Natural killer cell (primary cell): ENCODE measurements at places on chromosomes 5 and 9. TPM values are rescaled to one million over a fixed set of nuclear protein-coding genes. Genes with fewer than 3 reads are reported as not detected.
A peak's percentile ranks its signal among the peaks of the same experiment; 100 is the strongest.

- no peaks in the 10 kb centered on the region for H3K36me3 ChIP-seq
- H3K27me3 ChIP-seq = no peaks in the 10 kb centered on the region
- no peak overlapping the region for H3K4me3 ChIP-seq
- no peak overlapping the region for H3K27ac ChIP-seq
- H3K4me1 ChIP-seq = no peaks in the 10 kb centered on the region
These were observed 58.3 kb downstream of the EGFLAM start for GRCh38 chr5:38316544-38317224.

Gene INSL4
- not detected for total RNA-seq

- DNase-seq = no peak
- H3K36me3 ChIP-seq = no peaks in the 10 kb centered on the region
- H3K27ac ChIP-seq = no peak overlapping the region
- H3K27me3 ChIP-seq = peaks cover 2% of the 10 kb centered on the region
- no peak overlapping the region for H3K4me3 ChIP-seq
These were observed 73.9 kb downstream of the WNK2 start for GRCh38 chr9:93257808-93258331.

Gene ZNF354C
- 4.9 TPM for total RNA-seq

Gene RGS7BP
- not detected for total RNA-seq

DNA sequence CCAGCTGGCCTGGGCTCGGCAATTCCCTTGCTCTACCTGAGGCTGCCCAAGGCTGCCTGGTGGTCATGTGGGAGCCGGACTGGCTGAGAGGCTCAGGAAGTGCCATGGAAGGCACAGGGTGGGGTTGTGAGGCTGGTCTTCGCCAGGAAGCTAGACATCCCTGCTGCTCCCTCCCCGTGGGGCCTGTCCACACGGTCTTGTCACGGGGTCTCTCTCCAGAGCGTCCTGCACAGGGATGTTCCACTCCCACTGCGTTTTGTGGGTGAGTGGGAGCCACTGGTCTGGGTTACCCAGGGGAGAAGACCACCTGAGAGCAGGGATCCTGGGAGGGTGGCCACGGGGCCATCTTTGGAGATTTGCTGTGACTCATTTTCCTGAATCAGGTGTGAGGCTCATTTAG is 11.6 kb downstream of the GADD45G start:
- no peak overlapping the region for H3K27ac ChIP-seq
- no peaks in the 10 kb centered on the region for H3K4me1 ChIP-seq
- H3K36me3 ChIP-seq = no peaks in the 10 kb centered on the region
- H3K27me3 ChIP-seq = no peaks in the 10 kb centered on the region
- no peak for DNase-seq

DNA sequence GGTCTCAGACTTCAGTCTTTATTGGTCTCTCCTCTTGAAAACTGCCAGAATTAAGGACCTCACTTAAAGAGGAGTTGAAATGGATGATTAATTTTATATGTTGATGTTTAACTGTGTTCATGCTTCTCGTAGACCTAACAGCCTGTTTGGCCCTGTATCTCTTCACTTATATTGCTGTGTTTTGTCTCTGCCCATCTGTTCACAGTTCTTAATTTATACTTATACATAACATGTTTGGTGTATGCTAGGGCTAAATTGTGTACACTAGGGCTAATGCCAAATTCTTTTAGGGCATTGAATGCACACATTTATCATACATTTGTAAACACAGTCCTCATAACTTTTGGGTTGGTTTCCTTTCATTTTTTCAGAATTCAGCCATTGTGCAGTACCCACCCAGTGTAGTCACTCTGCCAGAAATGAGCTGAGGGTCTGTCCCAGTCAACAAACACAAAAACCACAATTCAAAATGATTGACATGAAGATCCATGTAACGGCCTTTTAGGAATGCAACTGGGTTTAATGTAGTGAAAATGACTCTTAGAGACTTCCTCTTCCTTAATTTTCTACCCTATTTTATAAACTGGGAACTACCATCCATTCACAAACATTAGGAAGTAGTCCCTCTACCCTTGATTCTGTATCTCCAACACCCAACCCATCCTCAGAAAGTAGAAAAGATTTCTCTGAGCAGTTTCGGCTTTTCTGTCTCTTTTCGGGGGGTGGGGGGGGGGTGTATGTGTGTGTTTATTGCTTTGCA is 668.8 kb upstream of the KLF4 start:
- no peaks in the 10 kb centered on the region for H3K36me3 ChIP-seq
- DNase-seq = no peak
- H3K4me3 ChIP-seq = no peak overlapping the region
- H3K27me3 ChIP-seq = no peaks in the 10 kb centered on the region
- no peak overlapping the region for H3K27ac ChIP-seq

- H3K27me3 ChIP-seq = no peaks in the 10 kb centered on the region
- H3K4me3 ChIP-seq = no peak overlapping the region
- no peaks in the 10 kb centered on the region for H3K36me3 ChIP-seq
- no peaks in the 10 kb centered on the region for H3K4me1 ChIP-seq
- H3K27ac ChIP-seq = no peak overlapping the region
These were observed 273.6 kb downstream of the PTPRD start for GRCh38 chr9:10339152-10339551.

- no peak overlapping the region for H3K27ac ChIP-seq
- peaks cover 11% of the 10 kb centered on the region for H3K27me3 ChIP-seq
- H3K4me1 ChIP-seq = peaks cover 14% of the 10 kb centered on the region
- no peak overlapping the region for H3K4me3 ChIP-seq
- no peaks in the 10 kb centered on the region for H3K36me3 ChIP-seq
These were observed 5.7 kb downstream of the SHB start for GRCh38 chr9:38063363-38063707.

GRCh38 chr5:61334868-61335615 is 3.0 kb downstream of the ZSWIM6 start:
- no peaks in the 10 kb centered on the region for H3K36me3 ChIP-seq
- H3K4me3 ChIP-seq = no peak overlapping the region
- no peak for DNase-seq
- H3K27ac ChIP-seq = no peak overlapping the region

- no peak overlapping the region for H3K4me3 ChIP-seq
- DNase-seq = peak; percentile 29
- H3K4me1 ChIP-seq = no peaks in the 10 kb centered on the region
- H3K36me3 ChIP-seq = no peaks in the 10 kb centered on the region
- no peaks in the 10 kb centered on the region for H3K27me3 ChIP-seq
These were observed 187.4 kb upstream of the SLC24A2 start for GRCh38 chr9:19976226-19976625.
